ENCODE measurements at places on chromosomes 4 and X. TPM values are rescaled to one million over a fixed set of nuclear protein-coding genes. Genes with fewer than 3 reads are reported as not detected.
A peak's percentile ranks its signal among the peaks of the same experiment; 100 is the strongest.

TAB3 gene
- 20.0 TPM for total RNA-seq

C4orf54 gene
- not detected for total RNA-seq

GRCh38 chrX:70470850-70471289 is 26.2 kb downstream of the DLG3 start:
- no peak overlapping the region for H3K4me3 ChIP-seq
- no peaks in the 10 kb centered on the region for H3K27me3 ChIP-seq
- H3K4me1 ChIP-seq: peaks cover 3% of the 10 kb centered on the region
- no peak for DNase-seq
- no peak overlapping the region for H3K27ac ChIP-seq
- H3K36me3 ChIP-seq: no peaks in the 10 kb centered on the region

GRCh38 chr4:165009493-165010227 is 22.1 kb upstream of the TRIM60 start:
- H3K36me3 ChIP-seq: no peaks in the 10 kb centered on the region
- no peaks in the 10 kb centered on the region for H3K4me1 ChIP-seq

DNA sequence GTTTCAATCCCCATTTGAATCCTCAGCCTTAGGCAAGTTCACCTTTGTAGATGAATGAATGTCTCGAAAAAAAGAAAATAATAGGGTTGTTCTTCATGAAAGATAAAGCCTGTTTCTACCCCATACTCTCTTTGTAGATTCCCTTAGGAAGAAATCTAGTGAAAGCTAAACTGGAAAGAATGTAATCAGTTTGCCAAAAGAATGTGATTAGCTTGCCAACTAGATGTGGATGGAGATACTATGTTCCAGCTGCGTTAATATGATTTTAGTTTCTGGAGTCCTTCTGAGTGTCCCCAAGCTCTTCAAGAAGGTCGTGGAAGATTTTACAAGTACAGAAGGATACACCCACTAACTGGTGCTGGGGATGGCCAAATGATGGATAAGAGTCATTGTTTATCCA is 162.3 kb upstream of the EDNRA start:
- no peak overlapping the region for H3K4me3 ChIP-seq
- DNase-seq: no peak
- no peaks in the 10 kb centered on the region for H3K36me3 ChIP-seq
- no peaks in the 10 kb centered on the region for H3K4me1 ChIP-seq

GRCh38 chr4:118772081-118772766 is 63.7 kb downstream of the SEC24D start:
- H3K27ac ChIP-seq: no peak overlapping the region
- peak; percentile 51 for DNase-seq
- H3K4me1 ChIP-seq: peaks cover 4% of the 10 kb centered on the region
- no peaks in the 10 kb centered on the region for H3K36me3 ChIP-seq

DNA sequence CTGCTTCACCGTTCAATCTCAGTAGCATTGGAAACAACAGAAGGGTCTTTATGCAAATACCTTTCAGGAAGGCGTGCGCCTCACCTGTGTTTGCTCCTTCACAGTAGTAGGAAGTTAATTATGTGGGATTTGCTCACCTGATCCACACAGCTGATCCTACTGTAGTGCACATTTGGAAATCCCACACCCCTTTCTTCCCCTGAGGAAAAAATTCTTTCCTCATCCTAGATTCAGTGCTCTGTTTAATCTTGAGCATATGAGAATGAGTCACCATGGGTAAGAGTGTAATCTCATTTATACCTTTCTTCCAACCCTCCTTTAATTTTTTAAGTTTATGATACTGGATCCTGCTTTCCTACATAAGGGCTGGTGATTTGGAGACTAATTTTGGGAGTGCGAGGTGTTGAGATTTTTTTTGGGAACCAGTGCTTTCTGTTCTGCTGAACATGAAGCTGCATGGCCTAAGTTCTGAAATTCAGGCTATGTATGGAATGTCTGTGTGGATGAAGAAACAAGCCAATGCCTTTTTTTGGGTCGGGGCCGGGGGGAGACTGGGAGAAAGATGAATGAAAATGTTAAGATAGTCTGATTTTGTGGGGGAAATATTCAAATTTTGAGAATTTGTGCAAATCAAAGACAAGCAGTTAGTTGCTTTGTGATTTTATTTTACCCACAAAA is 19.0 kb downstream of the GAB1 start:
- H3K4me1 ChIP-seq: peaks cover 16% of the 10 kb centered on the region
- no peak for DNase-seq
- H3K27me3 ChIP-seq: no peaks in the 10 kb centered on the region
- no peak overlapping the region for H3K27ac ChIP-seq

TRIM75 gene
- total RNA-seq: not detected

- H3K4me3 ChIP-seq: no peak overlapping the region
- no peak overlapping the region for H3K27ac ChIP-seq
- DNase-seq: no peak
- no peaks in the 10 kb centered on the region for H3K36me3 ChIP-seq
- H3K27me3 ChIP-seq: no peaks in the 10 kb centered on the region
Measured at GRCh38 chr4:85496126-85496849, 21.3 kb downstream of the ARHGAP24 start.

- peaks cover 14% of the 10 kb centered on the region for H3K4me1 ChIP-seq
- no peak overlapping the region for H3K27ac ChIP-seq
- H3K4me3 ChIP-seq: no peak overlapping the region
- no peaks in the 10 kb centered on the region for H3K27me3 ChIP-seq
- DNase-seq: peak; percentile 45
- H3K36me3 ChIP-seq: no peaks in the 10 kb centered on the region
Measured at GRCh38 chrX:96989830-96990571, 106.3 kb downstream of the RPA4 start.

- peaks cover 3% of the 10 kb centered on the region for H3K4me1 ChIP-seq
- peaks cover 9% of the 10 kb centered on the region for H3K36me3 ChIP-seq
- no peak overlapping the region for H3K27ac ChIP-seq
- no peak overlapping the region for H3K4me3 ChIP-seq
- no peaks in the 10 kb centered on the region for H3K27me3 ChIP-seq
- no peak for DNase-seq
Measured at GRCh38 chr4:169582706-169583105, 29.7 kb downstream of the NEK1 start.

SCOC gene
- 170 TPM for total RNA-seq

DNA sequence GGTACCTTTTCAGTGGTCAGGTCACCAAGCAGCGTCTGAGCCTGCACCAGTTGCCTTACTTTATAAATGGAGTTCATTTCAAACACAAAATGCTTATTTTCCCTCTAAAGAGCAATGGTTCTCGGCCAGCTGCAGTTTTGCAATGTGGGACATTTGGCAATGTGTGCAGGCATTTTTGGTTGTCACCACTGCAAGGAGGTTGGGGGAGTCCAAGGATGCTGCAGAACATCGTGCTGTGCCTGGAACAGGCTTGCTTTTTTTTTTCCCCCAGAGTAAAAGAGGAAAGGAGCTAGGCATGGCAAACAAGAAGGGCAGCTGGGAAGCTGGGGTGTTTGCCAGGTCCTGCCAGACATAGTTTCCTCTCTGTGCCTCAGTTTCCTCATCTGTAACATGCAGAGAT is 115.6 kb downstream of the GPR143 start:
- no peak overlapping the region for H3K4me3 ChIP-seq
- no peaks in the 10 kb centered on the region for H3K4me1 ChIP-seq
- H3K36me3 ChIP-seq: no peaks in the 10 kb centered on the region

- DNase-seq: no peak
- no peak overlapping the region for H3K27ac ChIP-seq
- H3K27me3 ChIP-seq: no peaks in the 10 kb centered on the region
- H3K4me1 ChIP-seq: no peaks in the 10 kb centered on the region
- no peak overlapping the region for H3K4me3 ChIP-seq
Measured at GRCh38 chrX:19075754-19076153, 46.5 kb downstream of the ADGRG2 start.

Data from neural progenitor cell (in vitro differentiated cells).